ENCODE measurements at places on chromosomes 7 and 10. TPM values are rescaled to one million over a fixed set of nuclear protein-coding genes. Genes with fewer than 3 reads are reported as not detected.

The CDC14C gene
- not detected for total RNA-seq

The NFE2L3 gene
- 80.1 TPM for total RNA-seq

The TDRD1 gene
- total RNA-seq, result 0.13 TPM

The EXOSC1 gene
- total RNA-seq, result 57.1 TPM

The OR13A1 gene
- total RNA-seq, result not detected

The HOXA1 gene
- 0.16 TPM for total RNA-seq

The STEAP1 gene
- total RNA-seq, result 3.3 TPM

The CALY gene
- total RNA-seq, result not detected

The ASB10 gene
- not detected for total RNA-seq

The FBXO24 gene
- 0.41 TPM for total RNA-seq

DNA sequence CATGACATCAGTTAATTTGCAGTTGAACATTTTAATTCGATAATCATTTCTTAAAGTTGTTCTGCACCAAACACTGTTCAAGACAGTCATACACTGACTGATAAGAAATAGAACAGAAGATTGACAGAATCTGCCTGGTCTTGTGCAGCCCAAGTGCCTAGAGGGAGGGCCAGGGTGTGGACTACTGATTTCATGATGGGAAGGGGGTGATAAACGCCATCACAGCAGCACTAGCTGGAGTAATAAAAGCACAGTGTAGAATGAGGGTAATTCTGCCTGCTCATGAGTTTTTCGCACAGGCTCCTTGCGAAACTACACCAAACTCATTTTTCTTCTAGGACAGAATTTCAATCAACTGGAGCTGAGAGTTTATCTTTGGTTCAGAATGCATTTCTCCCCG is 270.1 kb downstream of the ARL4A start:
- no peak for DNase-seq
- H3K4me3 ChIP-seq, result no peak overlapping the region
- no peaks in the 10 kb centered on the region for H3K4me1 ChIP-seq
- no peaks in the 10 kb centered on the region for H3K36me3 ChIP-seq
- H3K27me3 ChIP-seq, result peaks cover 2% of the 10 kb centered on the region

- H3K4me1 ChIP-seq, result peaks cover 49% of the 10 kb centered on the region
- H3K36me3 ChIP-seq, result peaks cover 26% of the 10 kb centered on the region
- DNase-seq, result peak; percentile 89
Observed at GRCh38 chr7:100158229-100159098, at the start of gene TRAPPC14. TSS of gene TRAPPC14 (minus strand) at chr7:100158723. CDS start at chr7:100158499, 224 bp downstream.

DNA sequence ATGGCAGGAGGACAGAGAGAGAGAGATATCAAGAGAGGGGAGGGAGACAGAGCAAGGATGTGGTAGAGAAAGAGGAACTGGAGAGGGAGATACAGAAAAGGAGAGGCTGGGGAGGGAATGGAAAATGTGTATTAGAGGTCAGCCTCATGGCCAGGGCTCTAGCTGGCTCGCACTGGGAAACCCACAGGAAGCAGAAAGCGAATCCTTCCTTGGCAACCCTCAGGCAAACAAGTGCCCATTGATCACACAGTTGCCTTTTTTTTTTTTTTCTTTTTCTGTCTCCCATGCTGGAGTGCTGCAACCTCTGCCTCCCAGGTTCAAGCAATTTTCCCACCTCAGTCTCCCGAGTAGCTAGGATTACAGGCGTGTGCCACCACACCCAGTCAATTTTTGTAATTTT is 391.2 kb downstream of the TYW1 start:
- H3K27me3 ChIP-seq, result no peaks in the 10 kb centered on the region
- H3K4me1 ChIP-seq, result no peaks in the 10 kb centered on the region
- DNase-seq, result no peak
- no peaks in the 10 kb centered on the region for H3K36me3 ChIP-seq

DNA sequence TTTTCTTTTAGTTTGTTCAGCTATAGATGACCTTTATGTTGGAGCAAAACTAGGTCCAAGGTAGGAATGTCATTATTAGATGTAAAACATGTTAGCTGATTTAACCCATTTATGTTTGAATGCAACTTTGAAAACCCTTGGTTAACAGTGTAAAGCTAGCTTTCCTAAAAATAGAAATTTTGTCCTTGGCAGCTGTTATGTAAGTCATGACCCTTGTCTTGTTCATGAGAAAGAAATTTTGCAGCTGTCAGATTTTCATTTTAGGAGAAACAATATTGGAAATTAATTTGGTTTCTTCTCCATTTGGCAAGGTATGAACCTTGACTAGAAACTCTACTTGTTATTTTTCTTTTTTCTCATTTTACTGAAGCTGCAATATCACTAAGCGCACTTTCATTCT is 23.9 kb upstream of the CCAR1 start:
- H3K4me3 ChIP-seq, result no peak overlapping the region
- no peak overlapping the region for H3K27ac ChIP-seq
- H3K4me1 ChIP-seq, result no peaks in the 10 kb centered on the region
- DNase-seq, result no peak
- H3K27me3 ChIP-seq, result peaks cover 5% of the 10 kb centered on the region

- no peak for DNase-seq
- H3K27ac ChIP-seq, result no peak overlapping the region
- peaks cover 5% of the 10 kb centered on the region for H3K27me3 ChIP-seq
- H3K36me3 ChIP-seq, result no peaks in the 10 kb centered on the region
- no peaks in the 10 kb centered on the region for H3K4me1 ChIP-seq
Observed at GRCh38 chr7:108296911-108297310, 159.3 kb downstream of the NRCAM start.

- no peaks in the 10 kb centered on the region for H3K36me3 ChIP-seq
- no peaks in the 10 kb centered on the region for H3K27me3 ChIP-seq
- no peak overlapping the region for H3K4me3 ChIP-seq
- no peaks in the 10 kb centered on the region for H3K4me1 ChIP-seq
- no peak overlapping the region for H3K27ac ChIP-seq
- DNase-seq, result no peak
Observed at GRCh38 chr7:152451356-152451755, 15.6 kb upstream of the KMT2C start.

GRCh38 chr7:106944035-106944665 is 79.1 kb downstream of the PIK3CG start:
- H3K27ac ChIP-seq, result no peak overlapping the region
- no peaks in the 10 kb centered on the region for H3K36me3 ChIP-seq
- DNase-seq, result no peak
- peaks cover 2% of the 10 kb centered on the region for H3K27me3 ChIP-seq
- H3K4me3 ChIP-seq, result no peak overlapping the region

DNA sequence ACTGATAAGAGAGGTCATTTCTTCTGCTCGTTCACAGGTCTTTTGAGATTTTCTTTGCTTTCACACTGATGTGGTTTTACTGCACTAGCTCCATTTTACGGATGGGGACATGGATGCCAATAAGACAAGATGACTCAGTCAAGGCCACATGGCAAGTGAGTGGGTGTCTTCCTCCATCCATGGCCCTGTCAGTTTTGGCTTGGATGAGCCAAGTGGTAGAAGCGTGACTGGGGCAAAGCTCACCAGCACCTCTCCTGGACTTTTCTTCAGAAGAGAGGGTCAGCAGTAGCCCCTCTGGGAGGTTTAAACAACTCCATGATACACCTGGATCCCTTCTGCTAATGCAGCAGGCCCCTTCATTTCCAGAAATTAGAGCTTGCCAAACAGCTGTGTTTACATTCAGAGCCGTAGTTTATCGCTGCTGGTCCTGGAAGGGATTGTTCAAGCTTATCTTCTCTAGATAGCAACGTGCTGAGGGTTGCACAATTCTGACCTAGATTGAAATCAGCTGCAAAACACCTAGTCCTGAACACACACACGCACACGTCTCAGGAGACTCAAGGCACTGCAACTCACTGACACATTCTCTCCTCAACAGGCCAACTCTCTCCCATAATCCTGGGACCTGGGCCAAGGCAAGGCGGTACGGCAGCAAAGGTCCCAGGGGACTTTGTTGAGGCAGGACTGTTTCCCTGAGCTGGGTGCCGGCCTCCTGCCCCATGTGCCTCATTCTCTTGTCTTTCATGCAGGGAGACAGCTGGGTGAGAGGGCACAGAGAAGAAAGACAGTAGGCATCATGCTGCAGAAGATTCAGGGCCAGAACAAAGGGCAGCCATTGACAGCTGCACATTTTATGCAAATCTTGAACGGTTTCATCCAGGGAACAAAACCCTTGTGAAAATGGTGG is 14.2 kb upstream of the PDCD4 start:
- peaks cover 74% of the 10 kb centered on the region for H3K4me1 ChIP-seq
- H3K36me3 ChIP-seq, result peaks cover 6% of the 10 kb centered on the region
- DNase-seq, result no peak
- peak overlapping the region; percentile 21 for H3K4me3 ChIP-seq
- H3K27ac ChIP-seq, result peak overlapping the region; percentile 60

DNA sequence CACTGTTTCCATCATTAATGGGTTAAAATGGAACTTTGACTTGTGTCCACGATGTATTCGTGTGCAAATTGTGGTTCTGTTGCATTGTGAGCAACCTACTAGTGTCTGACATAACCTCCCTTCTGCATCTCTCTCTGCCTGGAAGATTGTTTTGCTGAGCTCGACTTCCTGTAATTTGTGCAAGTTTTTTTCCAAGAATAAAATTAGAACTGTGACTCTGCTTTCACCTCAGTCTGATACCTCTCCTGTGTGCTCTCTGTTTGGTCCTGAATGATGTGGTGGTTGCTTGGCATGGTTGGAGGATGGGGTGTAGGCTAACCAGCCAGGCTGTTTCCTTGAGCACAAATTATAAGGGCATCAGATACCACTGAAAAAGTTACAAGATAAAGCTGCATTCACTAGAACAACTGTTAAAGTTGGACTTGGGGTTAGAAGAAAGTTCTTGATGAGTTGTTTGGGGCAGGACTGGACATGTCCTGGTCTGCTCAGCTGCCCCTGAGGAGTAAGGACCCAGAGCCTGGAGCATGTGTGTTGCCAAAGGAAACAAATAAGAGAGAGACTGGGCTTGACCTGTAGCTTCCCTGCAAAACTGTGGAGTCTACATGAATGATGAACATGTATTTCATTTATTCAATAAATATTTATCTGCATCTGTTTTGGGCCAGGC is 1.9 kb upstream of the VOPP1 start:
- peak; percentile 30 for DNase-seq
- H3K27me3 ChIP-seq, result no peaks in the 10 kb centered on the region
- peak overlapping the region; percentile 94 for H3K4me3 ChIP-seq
- peaks cover 8% of the 10 kb centered on the region for H3K36me3 ChIP-seq
- peak overlapping the region; percentile 92 for H3K27ac ChIP-seq
